Activated naive CD8-positive, alpha-beta T cell treated with anti-CD3 and anti-CD28 coated beads for 36 hours (primary cell): ENCODE measurements at places on chromosomes 16 and 17.

DNA sequence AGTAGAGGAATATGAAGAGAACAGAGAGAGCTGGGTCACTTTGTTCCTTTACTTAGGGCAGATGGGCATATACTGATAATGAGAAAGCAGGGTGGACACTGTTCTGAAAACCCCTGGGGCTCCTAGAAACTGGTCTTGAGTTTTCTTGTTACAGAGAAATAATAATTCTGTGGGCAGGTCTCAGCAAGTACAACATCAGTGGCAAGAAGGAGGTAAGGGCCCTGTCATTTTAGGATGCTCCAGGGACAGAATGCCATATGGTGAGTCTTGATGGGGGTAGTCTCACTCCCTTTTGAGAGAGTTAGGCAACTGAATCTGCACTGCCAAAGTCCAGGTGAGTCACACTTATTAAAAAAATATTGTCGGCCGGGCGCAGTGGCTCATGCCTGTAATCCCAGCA, 102.3 kb downstream of the KCNJ2 start:
- no peaks in the 10 kb centered on the region for H3K27me3 ChIP-seq
- H3K36me3 ChIP-seq, result no peaks in the 10 kb centered on the region
- no peak for DNase-seq
- H3K4me1 ChIP-seq, result no peaks in the 10 kb centered on the region
- H3K4me3 ChIP-seq, result no peak overlapping the region

- H3K36me3 ChIP-seq, result no peaks in the 10 kb centered on the region
- no peak overlapping the region for H3K27ac ChIP-seq
- H3K4me1 ChIP-seq, result peaks cover 2% of the 10 kb centered on the region
- H3K4me3 ChIP-seq, result no peak overlapping the region
- H3K27me3 ChIP-seq, result peaks cover 3% of the 10 kb centered on the region
- DNase-seq, result no peak
Measured at GRCh38 chr17:49862781-49863331, 15.0 kb upstream of the TAC4 start.

DNA sequence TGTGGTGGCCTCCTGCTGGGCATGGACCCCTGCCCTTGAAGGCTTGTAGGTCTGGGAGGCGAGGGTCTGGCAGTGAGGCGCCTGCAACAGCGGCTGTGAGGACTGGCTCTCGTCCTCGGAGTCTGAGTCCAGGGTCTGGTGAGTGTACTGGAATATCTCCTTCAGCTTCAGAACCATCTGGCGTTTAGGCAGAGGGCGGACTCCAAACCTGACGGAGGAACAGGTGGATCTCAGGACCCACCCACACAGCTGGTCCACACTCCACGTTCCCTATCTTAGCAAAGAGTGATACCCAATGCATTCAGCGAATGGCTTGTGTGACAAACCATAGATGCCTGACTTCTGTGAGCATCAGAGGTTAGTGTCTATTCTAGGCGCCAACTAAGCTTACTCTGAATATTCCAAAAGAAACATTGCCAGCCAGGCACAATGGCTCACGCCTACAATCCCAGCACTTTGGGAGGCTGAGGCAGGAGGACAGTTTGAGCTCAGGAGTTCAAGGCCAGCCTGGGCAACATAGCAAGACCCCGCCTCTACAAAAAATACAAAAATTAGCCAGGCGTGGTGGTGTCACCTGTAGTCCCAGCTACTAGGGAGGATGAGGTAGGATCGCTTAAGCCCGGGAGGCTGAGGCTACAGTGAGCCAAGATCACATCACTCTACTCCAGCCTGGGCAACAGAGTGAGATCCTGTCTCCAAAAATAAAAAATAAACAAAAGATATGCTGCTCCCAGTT, 6.3 kb upstream of the NLRC3 start:
- DNase-seq, result no peak
- peaks cover 4% of the 10 kb centered on the region for H3K36me3 ChIP-seq
- no peaks in the 10 kb centered on the region for H3K27me3 ChIP-seq
- no peak overlapping the region for H3K27ac ChIP-seq
- no peak overlapping the region for H3K4me3 ChIP-seq
- peaks cover 19% of the 10 kb centered on the region for H3K4me1 ChIP-seq

- DNase-seq, result no peak
- no peak overlapping the region for H3K4me3 ChIP-seq
- no peaks in the 10 kb centered on the region for H3K36me3 ChIP-seq
- H3K27me3 ChIP-seq, result no peaks in the 10 kb centered on the region
Measured at GRCh38 chr16:13492046-13492445, 427.9 kb upstream of the ERCC4 start.

- no peaks in the 10 kb centered on the region for H3K36me3 ChIP-seq
- H3K27me3 ChIP-seq, result peaks cover 77% of the 10 kb centered on the region
- DNase-seq, result no peak
- peaks cover 8% of the 10 kb centered on the region for H3K4me1 ChIP-seq
- H3K27ac ChIP-seq, result no peak overlapping the region
Measured at GRCh38 chr16:54373534-54374520, 87.2 kb upstream of the IRX3 start.
